ENCODE measurements at places on chromosomes 2 and 18.
A peak's percentile ranks its signal among the peaks of the same experiment; 100 is the strongest.

- peak; percentile 70 for DNase-seq
These were observed 1.2 kb downstream of the ANKMY1 start for GRCh38 chr2:240556553-240557100.

DNA sequence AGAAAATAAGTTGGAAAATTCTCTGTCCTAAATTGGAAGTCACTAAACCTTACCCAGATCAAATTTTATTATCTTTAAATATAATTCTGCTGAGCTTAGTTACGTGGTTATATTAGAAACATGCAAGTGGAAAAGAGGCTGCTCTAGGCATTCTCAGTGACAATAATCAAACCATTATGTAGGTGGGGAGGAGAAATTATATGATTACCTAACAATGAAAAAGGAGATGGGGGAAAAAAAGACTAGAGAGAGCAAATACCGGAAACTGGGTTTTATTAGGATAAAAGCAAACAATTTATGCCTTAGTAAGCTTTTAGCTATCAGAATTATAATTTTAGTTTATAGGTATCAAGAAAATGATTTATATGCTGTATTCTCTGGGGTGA, 53.2 kb downstream of the PHLPP1 start:
- no peak for DNase-seq

- no peak for DNase-seq
These were observed 19.1 kb upstream of the ANKRD53 start for GRCh38 chr2:70959271-70959761.

DNA sequence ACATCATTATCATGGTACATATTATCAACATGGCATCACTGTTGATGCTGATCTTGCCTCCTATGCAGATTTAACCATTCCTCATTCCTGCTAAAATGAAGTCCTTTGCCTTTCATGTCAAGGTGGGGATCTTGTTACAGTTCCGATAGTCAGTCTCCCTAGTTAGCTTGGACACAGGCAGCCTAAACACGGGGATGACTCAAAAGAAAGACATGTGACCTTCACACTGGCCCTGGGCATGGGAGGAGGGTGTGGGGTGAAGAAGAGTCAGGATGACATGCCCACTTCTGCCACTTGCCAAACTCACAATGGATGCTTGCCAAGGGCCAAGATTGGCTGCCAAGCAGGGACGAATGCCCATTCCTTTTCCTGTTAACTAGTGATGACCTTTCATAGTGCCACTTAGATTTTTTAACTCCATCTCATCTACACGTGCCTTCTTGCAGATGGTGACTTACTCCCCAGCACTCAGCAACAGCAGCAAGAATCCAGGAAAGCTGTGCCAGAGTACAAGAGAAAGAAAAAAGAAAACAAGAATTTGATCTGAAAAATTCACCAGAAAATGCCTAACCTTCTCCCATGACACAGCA, 13.9 kb upstream of the SLC1A4 start:
- no peak for DNase-seq

GRCh38 chr2:121640380-121641316, 8.6 kb downstream of the CLASP1 start:
- no peak for DNase-seq

DNA sequence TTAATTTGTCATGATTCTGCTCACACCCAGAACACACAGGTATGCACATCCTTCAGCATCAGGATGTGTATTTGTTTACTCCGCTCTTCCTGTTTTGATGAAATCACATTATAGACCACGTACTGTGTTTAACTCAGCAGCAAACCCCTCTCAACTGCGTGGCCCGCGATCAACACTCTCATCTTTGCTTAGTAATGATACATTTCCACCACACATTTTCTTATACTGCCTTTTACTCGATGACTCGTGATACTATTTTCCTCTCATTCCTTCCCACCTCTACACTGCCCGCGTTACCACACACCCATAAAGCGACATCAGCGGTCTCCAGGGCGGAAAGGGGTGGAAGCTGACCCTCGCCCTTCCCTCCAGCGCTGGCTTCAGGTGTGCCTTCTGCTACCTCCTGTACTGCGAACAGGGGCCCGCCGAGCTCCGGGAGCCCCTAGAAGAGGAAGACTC, 1.3 kb downstream of the NETO1 start:
- DNase-seq = no peak

GRCh38 chr2:119856469-119856901, 96.8 kb downstream of the PTPN4 start:
- no peak for DNase-seq

DNA sequence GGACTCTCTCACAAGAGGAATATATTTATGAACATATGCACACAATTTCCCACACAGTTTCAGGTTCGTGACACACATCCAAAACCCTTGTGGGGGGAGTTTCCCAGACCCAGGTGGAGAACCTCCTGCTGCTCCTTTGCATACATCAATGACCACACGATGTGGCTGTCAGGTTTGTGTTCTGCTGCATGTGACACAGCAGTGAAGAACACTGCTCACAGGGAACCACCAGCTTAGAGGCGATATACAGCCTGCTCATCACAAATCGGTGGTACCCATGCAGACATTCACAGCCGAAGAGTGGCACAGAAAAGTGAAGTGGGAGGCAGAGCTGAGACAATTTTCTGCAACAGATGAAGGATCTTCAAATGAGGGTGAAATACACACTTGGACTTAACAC, 175.6 kb upstream of the ZFP36L2 start:
- peak; percentile 20 for DNase-seq

- no peak for DNase-seq
These were observed 244.9 kb upstream of the ZSWIM2 start for GRCh38 chr2:187093771-187094412.

DNA sequence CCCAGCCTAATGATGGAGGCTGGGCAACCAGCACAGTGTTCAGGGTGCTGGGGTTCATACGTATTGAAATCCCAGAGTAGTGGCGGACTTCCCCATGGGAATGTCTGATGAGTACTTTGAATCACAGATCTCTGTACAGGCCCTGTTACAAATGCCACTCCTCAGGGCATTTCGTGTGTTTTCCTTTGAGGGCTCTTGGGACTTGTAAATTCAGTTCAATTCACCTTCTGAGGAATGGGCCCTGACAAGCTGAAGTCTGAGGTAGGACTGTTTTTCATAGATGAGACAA, 288 bp upstream of the RDH14 start:
- no peak for DNase-seq

DNA sequence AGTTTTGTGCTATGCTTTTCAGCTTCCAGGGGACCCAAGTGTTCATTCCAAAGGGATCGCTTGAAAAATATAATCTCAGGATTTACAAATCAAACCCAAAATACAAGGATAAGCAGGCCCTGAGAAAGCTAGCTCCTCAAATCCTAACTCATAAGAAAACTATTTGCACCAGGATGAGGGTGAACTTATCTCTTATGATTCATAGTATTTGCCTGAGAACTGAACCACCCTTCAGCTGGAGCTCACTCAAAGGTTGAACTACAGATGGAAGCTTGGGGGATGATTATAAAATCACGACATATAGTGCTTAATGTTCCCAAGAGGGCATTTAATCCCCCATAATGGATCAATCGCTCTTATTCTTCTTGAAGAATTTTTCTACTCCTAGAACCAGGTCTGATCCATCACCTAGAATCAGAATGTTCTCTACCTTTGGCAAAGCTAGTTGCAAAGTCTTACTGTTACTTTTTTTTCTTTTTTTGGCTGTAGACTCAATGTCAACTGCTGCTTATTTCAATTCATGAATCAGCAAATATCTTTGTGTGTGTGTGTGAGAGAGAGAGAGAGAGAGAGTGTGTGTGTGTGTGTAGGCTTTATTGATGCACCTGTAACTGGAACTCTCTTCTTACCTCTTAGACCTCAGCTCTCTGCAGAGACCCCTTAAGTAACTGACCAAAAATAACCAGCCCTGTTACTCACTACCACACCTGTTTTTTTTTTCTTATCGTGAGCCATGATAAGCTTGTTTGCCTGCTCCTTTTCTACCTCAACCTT, 44.8 kb downstream of the ARL4C start:
- DNase-seq = no peak

GRCh38 chr2:75565472-75566462, 5.0 kb upstream of the EVA1A start:
- no peak for DNase-seq

DNA sequence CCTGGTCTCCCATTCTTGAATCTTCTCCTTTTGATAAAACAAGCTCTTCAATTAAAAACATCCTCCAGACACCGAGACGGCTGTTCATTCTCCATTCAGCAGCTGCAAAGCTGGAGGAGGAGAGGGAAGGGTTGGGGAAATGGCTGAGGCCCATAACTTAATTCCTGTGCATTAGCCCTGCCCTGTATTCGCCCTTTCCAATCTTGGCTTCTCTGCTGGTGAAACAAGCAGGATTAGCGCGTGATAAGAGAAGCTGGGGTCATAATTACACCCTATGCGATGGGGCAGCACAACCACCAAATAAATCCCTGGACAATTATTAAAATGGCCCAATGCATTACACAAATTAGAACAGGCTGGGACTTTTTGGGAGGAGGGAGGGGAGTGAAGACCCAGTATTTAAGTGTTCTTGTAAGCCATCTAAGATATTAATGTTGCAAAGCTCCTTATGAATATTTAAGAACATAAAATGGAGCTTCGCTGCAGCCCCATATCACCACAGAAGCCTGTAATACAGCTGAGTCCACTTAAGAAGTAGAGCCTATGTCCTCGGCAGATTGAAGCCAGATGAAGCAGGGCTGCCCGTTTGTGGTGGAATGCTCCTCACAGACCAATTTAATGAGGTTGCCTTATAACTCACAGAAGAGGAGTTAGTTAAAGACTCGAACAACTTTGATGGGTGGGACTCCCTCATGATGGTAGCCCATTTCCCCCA, 176.6 kb upstream of the SKOR2 start:
- no peak for DNase-seq

GRCh38 chr2:137233091-137233490, 467.7 kb downstream of the THSD7B start:
- no peak for DNase-seq

DNA sequence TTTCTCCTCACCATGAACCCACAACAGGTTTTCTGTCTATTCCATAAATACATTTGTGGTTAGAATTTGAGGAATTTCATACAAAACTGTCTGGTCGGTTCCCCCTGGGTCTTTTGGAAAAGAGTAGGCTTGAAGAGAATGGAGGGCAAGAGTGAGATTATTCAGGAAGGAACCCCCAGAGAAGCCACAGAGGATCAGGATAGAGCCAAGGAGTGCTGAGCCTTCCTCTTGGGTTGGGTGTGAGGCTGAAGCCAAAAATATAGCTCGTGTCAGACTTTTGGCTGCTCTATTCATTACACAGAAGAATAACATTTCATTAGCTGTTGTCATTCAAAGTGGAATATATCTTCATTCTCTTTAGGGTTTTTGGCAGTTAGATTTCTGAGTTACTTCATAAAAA, 45.9 kb upstream of the YES1 start:
- DNase-seq = no peak

- DNase-seq = no peak
These were observed 298.3 kb upstream of the RBMS1 start for GRCh38 chr2:160791884-160792283.

DNA sequence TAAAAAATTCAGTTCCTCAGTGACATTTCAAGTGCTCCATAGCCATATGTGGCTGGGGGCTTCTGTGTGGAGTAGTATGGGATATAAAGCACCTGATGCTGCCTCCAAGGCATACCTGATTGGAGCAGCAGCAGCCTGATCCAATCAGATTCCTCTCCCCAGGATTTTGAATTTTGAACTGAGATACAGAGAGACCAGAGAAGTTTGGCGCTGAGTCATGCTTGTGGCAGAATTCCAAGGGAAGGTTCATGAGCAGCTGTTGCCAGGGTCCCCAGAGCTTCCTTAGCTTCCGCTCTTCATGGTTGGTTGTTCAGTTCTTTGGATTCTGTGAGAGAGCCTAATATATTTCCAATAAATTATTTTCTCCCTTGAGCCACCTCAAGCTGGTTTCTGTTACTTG, 29.0 kb upstream of the CFAP36 start:
- no peak for DNase-seq

DNA sequence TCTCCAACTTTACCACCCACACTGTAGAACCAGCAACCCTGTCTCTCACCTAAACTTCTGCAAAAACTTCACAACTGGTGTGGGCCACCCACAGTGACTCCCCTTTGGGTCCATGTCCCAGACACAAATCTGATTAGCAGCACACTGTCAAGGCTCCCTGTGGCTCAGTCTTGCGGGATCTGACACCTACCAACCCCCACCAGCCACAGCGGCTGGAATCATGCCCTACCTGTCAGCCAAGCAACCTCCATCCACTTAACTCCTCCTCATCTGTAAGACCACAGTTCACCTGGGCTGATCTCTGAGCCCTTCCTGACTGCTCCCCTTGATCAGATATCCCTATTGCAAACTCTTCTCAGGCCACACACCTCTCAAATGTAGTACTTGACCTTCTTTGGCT, 14.6 kb downstream of the TCF4 start:
- DNase-seq = no peak

DNA sequence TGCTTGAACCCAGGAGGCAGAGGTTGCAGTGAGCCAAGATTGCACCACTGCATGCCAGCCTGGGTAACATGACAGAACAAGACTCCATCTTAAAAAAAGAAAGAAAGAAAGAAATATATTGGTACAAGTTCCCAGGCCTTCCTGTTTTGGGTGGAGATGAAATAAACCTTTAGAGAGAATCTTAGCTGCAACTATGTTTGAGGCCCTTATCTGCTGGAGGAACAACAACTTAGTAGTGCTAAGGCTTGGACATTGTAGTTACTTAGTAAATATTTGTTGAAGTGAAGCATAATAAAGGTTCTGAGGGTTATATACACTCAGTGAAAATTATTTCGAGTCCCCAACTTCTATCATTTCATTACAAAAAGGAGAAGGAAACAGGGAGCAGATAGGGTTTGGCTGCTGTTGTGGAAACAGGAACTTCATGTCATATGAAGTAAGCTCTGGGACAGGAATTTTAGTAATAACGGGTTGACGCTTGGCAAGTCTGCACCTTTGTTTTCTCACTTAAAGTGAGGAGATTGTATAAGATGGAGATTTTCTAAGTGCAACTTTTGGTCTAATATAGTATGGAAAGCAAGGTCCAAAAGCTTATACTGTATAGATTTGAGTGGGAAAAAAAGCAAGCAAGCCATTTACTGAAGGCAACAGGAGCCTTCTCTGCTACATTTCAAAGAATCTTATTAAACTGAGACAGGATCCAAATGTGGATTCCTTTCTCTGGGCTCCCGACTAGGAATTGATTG, 40.0 kb upstream of the AGPS start:
- no peak for DNase-seq

- DNase-seq = no peak
These were observed 199.1 kb upstream of the POU3F3 start for GRCh38 chr2:104654811-104655210.

DNA sequence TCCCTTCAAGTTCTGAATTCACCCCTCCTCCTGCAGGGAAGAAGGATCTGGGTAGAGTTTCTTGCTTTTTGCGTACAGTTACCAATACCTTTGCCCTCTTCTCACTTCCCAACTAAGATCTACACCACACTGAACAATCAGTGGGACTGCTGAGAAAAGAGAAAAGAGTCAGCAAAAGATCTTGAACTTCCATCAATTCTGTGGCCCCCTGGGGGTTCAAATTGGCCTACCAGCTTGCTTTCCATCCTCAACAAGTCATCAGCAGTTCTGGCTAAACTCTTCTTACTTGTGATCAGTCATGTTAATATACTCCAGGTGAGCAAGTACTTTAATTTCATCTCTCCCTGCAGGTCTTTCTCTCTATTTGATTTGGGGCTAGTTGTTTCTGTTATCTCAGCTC, 739.3 kb upstream of the LRRTM4 start:
- DNase-seq = no peak

GRCh38 chr2:189542145-189542882, 38.3 kb downstream of the SLC40A1 start:
- no peak for DNase-seq
